Urinary bladder (tissue), 4 donors: ENCODE measurements at places on chromosomes 16 and 17.

- no peak for DNase-seq
Observed at GRCh38 chr16:84367750-84368307, 509 bp upstream of the ATP2C2 start.

GRCh38 chr16:7746941-7747340 is 414.3 kb downstream of the RBFOX1 start:
- DNase-seq: no peak

DNA sequence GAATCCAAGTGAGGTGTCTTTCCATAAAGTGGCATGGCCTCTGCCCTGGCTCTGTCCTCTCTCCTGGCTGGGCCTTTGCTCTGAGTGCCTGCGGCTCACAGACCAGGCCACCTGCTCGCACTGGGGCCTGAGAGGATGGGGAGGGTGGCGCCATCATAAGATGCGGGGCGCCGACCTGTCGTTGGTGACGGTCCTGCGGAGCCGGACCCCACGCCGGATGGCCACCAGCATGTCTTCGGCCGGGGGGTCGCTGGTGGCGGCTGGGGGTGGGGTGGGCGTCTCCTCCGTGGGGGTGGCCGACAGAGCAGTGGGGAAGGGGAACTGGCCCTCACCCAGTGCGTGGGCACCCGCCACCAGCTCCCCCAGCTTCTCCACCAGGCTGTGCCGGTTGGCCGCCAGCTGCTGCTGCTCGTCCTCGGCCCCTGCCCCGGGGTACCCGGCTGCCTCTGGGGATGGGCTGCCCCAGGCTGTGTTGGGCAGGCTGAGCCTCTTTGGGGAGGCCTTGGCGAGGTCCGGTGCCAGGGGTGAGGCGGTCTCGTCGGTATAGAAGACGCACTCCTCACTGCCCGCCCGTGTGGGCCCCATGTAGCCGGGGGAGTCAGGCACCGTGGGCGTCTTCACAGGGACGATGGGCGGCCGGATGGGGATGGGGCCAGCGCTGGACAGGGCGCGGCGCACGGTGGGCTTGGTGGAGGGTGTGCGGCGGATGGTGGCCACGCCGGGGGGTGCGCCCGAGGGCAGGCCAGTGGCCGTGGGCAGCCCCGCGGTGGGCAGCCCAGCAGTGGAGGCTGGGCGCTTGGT is 17.4 kb downstream of the IL34 start:
- no peak for DNase-seq

DNA sequence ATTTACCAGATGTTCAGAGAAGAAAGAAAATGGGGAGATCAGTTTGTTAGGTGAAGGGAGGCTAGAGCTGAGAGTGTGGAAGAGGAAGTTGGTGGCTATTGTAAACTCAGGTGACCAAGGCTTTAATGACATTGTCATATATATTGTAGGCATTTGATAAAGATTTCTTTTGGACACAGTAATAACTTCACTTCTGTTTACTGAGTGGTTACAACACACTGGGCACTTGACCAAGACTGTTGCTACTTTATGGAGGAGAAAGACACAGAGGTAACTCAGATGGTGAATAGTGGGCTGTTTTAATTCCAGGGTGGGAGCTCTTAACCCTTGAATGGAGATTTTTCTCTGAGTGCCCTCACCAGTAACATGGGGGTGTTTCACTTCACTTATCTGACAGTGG is 46.0 kb downstream of the TNRC6A start:
- DNase-seq: no peak

DNA sequence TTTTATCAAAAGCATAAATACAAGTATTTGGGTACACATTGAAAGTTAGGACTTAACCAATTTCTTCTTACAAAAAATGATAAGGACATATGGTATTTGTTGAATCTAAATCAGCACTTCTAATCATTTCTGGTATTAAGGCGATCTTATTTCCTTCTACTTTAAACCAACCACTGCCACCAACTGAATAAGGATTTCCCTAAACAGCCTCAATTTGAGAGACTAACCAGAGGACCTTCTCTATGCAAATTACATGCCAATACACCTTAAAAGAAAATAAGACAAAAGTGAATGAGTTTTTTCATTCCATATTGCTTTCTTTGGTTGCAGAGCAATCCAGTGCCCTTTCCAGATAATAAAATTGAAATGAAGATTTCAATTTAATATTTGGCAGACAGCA is 45.5 kb downstream of the GNA13 start:
- DNase-seq: no peak

DNA sequence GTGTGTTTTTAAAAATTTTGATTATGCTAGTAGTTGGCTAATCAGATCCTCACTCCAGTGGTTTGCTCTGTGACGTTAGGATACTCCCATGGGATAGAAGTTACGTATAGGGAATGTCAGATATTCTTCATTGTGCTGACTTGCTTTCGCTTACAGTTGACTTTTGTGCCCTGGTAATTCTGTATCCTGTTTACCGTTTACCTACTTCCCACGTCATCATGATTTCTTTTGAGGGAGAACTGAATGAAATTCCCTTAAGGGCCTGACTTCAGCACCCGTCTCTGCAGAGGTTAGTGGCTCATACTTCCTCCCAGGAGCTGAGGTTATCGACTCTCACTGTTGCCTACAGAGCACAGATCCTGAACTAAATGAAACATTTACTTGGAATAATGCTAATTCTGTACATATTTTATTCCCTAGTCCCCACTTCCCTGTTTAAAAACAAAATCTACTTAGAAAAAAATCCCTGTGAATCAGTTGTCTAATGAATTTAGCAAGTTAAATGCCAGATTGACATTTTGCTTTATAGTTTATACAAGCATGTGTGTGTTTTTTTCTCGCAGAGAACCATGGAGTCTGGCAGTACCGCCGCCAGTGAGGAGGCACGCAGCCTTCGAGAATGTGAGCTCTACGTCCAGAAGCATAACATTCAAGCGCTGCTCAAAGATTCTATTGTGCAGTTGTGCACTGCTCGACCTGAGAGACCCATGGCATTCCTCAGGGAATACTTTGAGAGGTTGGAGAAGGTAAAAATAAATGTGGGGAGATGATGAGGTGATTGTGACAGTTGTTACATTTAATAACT is 2.8 kb downstream of the PRKAR1A start:
- no peak for DNase-seq

DNA sequence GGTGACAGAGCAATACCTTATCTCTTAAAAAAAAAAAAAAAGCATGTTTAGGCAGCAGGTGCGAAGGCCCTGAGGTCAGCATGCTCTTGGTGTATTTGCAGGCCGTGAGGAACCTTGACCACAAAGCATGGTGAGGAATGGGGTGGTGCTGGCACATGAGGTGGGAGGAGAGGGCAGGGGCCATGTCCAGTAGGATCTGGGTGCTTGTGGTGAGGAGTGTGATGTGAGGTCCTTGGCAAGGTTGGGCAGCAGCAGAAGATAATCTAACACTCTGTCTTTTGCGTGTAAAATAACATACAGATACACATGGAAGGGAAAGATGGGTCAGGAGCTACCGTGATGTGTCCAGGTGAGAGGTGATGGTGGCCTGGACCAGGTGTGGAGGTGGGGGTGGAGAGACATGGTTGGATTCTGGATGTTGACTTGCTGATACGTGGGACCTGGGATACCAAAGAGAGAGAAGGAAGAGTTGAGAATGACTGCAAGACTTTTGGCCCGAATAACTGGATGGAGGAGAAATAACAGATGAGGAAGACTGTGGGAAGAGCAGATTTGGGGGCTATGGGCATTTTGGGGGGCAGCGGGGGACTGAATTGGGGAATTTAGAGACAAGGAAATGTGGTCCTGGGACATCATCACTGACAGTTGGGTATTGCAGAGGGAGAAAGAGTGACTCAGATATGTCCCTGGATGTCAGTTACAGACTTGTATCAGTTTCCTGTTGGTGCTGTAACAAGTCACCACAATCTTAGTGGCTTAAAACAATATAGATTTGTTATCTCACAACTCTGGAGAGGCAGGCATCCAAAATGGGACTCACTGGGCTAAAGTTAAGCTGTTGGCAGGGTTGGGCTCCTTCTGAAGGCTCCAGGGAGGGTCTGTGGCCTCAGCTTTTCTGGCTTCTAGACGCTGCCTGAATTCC is 274.9 kb downstream of the HAPSTR1 start:
- DNase-seq: no peak

DNA sequence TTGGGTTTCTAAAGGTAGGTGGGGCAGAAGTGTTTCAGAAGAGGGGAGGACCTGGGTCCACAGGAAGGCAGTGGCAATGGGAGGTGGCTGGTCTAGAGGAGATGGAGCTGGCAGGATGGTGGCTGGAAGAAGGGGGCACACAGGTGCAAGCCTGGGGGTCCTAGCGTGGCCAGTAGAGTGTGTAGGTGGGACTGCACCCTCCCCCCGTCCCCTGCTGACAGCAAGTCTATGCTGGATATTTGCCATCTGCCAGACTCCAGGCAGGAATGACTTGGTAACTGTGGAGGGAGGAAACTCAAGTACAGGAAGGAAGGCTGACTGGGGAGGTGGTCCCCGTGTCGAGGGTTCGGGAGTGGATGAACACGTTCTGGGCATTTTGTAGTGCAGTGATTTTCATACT is 8.6 kb downstream of the MED9 start:
- no peak for DNase-seq

DNA sequence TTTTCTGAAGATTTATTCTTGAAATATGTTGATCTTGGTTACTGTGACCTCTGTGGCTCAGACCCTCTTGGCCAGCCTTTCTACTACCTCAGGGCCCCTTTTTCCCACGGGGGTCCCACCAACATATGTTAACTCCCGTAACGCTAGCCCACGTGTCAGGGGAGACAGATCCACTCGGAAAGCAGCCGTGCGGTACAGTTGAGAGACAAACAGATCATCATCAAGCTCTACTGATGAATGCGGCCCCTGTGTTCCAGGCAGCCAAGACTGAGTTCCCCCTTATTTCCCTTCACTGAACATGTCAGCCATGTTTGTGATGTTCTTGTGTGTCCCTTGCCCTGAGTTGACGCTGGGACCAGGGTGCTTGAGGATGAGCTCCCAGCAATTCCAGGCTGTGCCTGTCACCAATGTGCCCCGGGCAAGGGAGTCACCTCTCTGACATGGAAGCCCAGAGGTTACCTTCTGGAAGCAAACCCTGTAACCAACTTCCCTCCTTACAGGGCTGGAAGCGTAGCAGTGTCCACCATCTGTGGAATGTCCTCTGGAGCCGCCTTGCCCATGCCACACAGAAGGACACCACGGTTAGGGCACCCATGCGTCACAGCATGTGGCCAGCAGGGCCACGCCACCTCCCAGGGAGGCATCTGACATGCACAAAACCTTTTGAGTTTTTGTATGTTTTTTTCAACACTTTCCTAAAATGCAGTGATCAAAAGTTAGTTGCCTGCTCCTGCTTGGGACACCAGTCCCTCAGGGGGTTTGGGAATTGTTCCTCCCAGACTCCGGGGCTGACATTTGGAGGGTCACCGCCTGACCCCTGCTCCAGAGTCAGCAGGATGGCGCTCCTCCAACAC is 193.7 kb upstream of the CHMP6 start:
- DNase-seq: no peak

DNA sequence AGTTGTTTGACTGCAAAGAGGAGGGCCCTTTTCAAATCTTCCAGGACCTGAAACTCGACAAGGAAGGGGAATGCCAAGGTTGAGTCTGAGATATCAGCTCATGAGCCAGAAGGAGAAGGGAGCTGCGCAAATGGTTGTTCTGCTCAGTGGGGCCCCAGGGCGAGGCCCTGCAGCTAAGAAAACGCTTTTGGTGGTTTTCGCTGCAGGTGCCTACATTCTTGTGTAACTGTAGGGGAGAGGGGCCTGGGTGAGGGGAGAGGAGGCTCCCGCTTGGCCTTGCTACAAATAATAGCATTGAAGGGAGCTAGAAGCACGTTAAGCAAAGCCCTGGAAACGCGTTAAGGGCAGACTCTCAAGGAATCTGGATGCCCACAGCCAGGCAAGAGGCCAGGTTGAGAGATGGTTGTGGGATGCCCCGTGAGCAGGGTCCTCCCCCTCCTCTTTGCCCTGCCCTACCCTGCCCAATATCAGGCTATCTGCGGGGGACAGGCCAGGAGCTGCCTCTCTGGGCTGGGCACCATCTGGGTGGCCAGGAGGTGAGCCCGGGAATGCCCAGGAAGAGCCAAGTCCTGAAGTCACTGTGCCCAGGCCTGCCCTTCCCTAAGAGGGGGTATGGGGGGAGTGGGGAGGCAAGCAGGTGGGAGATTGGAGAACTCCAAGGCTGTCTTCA is 21.9 kb downstream of the GPR142 start:
- no peak for DNase-seq

DNA sequence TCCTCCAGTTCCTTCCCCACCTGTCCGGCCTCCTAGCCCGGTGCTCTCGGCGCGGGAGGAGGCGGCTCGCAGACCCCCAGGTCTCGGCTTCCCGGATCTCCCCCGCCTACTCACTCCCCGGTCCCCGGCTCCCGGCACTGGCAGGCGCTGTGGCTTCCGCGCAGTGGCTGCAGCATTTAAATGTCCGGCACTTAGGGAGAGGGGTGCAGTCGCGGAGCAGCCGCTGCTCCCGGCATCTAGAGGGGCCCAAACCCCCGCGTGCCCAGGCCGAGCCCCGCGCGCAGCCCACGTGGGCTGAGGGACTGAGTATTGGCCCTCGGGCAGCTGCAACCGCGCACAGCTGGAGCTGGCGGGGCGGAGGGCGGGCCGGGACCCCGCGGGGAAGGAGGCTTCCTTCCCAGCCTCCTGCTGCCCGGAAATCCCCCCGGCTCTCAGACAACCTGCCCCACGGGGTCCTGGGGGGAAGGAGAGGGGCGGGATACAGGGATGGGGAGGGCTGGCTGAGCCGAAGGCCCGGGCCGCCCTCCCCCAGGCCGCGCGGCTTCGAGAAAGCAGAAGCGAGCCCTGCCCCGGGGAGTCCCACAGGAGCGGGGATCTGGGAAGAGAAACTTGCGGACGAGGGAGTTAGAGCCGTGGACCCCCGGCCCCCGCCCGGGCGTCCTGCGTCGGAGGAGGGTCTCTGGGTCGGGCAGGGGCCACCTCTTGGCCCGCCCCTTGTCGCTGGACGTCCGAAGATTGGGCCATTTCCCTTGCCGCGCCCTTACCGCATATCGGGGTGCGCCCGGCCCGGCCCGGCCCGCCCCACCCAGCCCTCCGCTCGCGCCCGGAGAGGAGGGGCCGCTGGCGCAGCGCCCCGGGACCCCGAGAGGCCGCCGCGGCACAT is at the start of gene MMP25:
Gene MMP25 (plus strand): TSS at position 804 of the 883 bp plus-strand sequence. CDS start 357 bp downstream, outside the sequence.
- no peak for DNase-seq

DNA sequence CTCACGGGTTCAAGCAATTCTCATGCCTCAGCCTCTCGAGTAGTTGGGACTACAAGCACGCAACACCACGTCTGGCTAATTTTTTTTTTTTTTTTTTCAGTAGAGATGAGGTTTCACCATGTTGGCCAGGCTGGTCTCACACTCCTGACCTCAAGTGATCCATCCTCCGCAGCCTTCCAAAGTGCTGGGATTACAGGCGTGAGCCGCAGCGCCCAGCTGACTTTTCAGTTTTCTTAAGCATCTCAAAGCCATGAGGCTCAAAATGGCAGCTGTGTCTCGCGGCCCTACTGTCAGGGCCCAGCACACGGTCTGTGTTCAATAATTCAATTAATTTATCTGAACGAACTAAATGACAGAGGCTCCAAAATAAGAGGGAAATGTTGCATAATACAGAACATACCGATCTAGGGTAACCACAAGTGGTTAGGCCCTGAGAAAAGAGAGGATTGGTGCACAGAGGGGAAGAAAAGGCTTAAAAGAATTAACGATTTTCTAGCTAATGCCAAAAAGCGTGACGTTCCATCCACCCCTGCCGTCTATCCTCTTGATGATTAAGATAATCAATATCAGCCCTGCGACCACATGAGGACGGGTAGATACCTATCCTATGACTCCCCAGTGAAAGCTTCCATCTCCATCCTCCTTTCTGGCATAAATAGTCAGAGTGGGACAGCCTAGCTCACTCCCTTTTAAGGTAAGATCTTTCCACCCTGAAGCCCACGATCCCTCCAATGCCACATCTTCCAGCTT is 136.9 kb downstream of the SLC39A11 start:
- DNase-seq: no peak
